ENCODE measurements at places on chromosomes 12 and 14. TPM values are rescaled to one million over a fixed set of nuclear protein-coding genes. Genes with fewer than 3 reads are reported as not detected.

- DNase-seq: no peak
Observed at GRCh38 chr14:60622917-60623257, 26.4 kb downstream of the SIX1 start.

DNA sequence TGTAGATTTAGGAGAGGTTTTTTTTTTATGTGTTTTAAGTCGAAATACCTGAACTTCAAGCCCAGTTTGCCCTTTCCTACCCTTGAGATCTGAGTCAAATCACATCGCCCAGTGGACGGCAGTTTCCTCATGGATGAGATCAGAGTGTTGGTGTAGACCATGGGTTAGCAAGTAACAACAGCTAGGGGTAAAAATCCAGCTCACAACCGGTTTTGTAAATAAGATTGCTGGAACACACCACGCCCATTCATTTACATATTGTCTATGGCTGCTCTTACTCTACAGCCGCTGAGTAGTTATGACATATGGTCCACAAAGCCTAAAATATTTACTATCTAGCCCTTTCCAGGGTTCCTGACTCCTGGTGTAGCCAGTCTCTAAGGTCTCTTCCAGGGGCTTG, 158.5 kb upstream of the PLEKHG7 start:
- no peak for DNase-seq

- no peak for DNase-seq
Observed at GRCh38 chr14:54743382-54743781, 159.2 kb downstream of the GCH1 start.

The ACAD10 gene
- total RNA-seq: 35.7 TPM

GRCh38 chr12:31685801-31686200, 26.3 kb downstream of the ETFBKMT start:
- DNase-seq: no peak

DNA sequence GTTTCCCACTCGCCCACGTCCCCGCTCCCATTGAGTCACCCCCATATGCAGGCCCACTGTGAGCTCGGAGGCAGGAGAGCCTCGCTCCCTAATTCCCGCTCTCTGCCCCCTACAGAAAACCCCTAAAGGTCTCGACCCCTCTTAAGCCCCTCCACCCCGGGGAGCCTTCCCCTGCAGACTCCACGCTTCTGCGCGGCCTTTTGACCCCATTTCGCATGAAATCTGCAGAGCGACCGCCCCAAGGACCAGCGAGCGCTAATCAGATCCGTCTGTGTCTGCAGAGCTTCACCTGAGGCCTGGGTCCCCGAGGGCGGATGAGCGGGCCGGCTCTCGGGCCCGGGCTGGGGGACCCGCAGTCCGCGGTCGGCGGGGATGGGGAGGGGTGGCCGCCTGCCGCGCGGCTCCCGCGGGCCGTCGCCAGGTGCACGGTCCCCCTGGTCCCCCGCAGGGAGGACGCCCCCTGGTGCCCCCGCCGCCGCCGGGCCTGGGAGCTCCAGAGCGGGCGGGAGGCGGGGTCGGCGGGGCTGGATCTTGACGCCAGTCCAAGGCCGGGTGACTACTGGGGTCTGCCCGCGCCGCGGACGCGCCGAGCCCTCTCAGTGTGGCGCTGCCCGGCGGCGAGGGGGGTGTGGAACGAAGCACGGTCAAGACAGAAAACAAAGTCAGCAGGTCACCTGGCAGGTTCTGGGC, 10.1 kb downstream of the BMP4 start:
- no peak for DNase-seq

DNA sequence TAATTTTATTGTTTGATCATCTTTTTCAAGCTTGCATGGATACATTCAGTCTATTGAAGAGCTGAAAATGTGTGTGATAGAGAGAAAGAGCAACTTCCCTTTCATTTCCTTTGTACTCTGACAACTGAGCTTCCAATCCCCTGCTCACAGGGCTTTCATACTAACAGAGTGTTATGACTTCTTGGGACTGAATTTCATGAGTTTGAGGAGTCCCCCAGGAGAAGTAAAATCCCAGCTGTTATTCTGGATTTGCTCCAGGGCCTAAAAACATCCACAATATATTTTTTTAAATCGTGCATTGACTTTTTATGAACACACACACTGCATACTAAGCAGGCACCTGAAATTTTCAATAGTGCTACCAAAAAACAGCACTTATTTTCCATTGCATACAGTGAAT, 195.8 kb upstream of the CAND1 start:
- no peak for DNase-seq

GRCh38 chr12:12032260-12032791, 38.4 kb upstream of the BCL2L14 start:
- DNase-seq: no peak

Data from cerebellum (tissue), 4 donors.